Ureter (tissue), 1 donor: ENCODE measurements at places on chromosomes 7 and 10.
A peak's percentile ranks its signal among the peaks of the same experiment; 100 is the strongest.

DNA sequence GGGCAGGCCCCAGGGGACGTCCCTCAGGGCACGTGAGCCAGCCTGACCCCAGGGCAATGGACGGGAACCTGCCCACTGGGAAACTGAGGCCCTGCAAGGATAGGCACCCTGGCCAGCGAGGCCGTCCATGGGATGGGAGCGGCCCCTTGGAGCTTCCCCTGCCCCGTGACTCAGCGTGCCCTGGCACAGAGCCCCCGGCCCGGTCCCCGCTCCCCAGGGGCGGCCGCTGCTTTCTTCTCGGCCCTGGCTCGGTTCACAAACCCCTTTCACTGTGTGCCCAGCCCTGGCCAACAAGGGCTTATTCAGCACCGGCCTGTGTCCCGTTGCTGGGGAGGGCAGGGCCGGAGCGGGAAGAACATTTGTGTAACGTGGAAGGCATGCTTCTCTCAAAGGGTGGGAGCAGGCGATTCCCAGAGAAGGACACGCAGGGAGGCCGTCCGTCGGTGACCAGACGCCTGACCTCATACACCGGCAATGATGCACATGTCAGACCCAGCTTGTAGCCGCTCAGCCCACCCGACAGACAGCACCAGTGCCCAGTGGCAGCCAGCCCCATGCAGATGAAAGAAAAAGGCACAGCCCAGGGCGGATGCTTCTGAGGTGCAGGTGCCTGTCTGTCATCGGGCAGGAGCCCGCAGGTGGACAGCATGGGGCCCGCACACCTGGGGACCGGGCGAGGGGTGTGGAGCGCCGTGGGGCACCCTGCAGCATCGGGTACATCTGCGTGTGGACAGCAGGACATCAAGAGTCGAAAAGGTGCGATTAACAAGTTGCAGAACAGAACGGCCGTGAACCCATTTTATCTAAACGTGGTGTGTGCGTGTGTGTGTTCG lies 94.5 kb downstream of the PDGFA start:
- no peak for DNase-seq

DNA sequence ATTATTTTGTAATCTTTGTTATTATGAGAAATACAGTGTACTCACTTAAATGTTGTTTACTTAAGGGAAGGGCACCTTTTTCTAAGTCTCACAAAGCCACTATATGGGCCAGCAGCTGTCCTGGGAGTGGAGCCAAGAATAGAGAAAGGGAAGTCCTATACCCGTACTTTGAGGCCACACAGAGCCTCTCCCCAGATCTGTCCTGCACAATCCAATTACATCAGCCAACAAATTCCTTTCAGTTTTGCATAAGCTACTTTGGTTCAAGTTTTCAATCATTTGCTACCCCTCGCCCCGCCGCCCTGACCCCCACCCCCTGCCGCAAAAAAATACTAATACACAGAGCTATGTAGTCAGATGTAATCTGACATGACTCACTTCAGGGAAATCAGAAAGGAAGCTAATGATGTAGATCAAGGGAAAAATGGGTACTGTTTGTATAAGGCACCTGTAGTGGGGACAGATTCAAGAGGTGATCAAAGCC lies 297.4 kb upstream of the NEBL start:
- DNase-seq, result no peak

DNA sequence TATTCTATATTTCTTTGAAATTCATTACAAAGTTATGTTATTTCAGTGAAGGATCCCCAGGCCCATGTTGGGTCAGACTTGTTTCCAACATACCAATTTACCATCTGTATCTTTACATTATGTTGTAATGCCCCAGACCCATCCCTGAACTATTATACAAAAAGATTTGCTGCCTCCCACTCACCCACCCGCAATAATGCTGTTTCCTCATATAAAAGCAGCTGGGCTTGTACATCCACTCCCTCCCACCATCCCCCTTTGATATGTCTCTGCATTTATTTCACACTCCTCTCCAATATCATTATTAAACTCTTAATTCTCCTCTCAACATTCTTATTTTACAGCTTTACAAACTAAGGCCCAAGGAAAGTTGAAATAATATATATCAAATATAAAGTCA lies 153.7 kb downstream of the DOCK4 start:
- no peak for DNase-seq

- no peak for DNase-seq
These were observed 673.8 kb downstream of the INHBA start for GRCh38 chr7:41029072-41029499.

GRCh38 chr7:69412331-69413146 lies 185.7 kb upstream of the AUTS2 start:
- DNase-seq, result peak; percentile 82
